Activated naive CD8-positive, alpha-beta T cell treated with anti-CD3 and anti-CD28 coated beads, Interleukin-2, amount 50 U/mL, for 24 hours (primary cell): ENCODE measurements at places on chromosomes 3 and 15.

DNA sequence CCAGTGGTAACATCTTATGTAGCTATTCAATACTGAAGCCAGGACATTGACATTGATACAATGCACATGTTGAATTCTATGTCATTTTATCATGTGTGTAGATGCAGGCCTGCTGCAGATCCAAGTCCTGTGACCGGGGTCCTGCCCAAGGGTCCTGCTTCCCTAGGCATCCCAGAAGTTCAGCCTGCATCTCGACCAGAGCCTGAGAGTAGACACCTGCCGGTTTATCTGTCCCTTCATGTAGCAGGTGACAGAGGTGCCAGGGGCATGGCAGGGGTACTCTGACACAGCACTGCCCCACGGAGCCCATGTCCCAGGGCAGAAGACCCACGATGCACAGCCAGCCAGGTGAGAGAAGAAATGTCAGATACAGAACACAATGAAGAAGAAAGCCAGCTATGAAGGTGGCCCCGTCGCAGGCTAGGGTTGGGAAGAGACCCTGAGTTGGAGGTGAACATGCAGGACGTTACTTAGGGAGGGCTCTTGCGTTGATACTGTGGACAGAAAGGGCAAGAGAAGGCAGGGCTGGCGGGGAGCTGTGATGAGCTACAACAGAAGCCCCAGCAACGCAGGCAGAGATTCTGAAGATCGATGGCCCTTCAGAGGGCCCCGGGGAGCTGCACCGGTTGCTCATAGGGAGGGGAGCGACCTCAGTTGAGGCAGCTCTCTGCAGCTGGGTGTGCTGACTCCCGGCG lies 51.0 kb downstream of the TPRA1 start:
- H3K27ac ChIP-seq = no peak overlapping the region
- H3K27me3 ChIP-seq = peaks cover 6% of the 10 kb centered on the region

GRCh38 chr15:25689592-25689991 lies 173.5 kb downstream of the ATP10A start:
- H3K4me3 ChIP-seq = no peak overlapping the region
- peaks cover 31% of the 10 kb centered on the region for H3K36me3 ChIP-seq
- H3K27ac ChIP-seq = no peak overlapping the region
- no peak for DNase-seq
- H3K27me3 ChIP-seq = no peaks in the 10 kb centered on the region

DNA sequence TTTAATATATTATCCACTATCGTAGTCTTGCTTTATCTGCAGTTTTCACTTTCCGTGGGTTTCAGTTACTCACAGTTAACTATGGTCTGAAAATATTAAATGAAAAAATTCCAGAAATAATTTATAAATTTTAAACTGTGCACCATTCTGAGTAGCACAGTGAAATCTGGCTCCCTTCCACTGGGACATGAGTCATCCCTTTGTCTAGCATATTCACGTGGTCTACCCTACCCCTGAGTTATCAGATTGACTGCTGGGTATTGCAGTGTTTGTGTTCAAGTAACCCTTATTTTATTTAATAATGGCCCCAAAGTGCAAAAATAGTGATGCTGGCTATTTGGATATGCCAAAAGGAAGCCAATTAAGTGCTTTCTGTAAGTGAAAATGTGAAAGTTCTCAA lies 539.5 kb upstream of the AGTR1 start:
- no peaks in the 10 kb centered on the region for H3K4me1 ChIP-seq
- H3K27ac ChIP-seq = no peak overlapping the region
- no peaks in the 10 kb centered on the region for H3K27me3 ChIP-seq
- no peak for DNase-seq
- H3K36me3 ChIP-seq = no peaks in the 10 kb centered on the region

- no peaks in the 10 kb centered on the region for H3K27me3 ChIP-seq
- no peak for DNase-seq
Observed at GRCh38 chr15:20657084-20657483, 115.5 kb upstream of the GOLGA6L6 start.

- no peak overlapping the region for H3K4me3 ChIP-seq
- no peaks in the 10 kb centered on the region for H3K36me3 ChIP-seq
- no peak for DNase-seq
- H3K27me3 ChIP-seq = peaks cover 4% of the 10 kb centered on the region
Observed at GRCh38 chr3:123899300-123899865, 15.3 kb upstream of the MYLK start.

- H3K27me3 ChIP-seq = peaks cover 2% of the 10 kb centered on the region
- DNase-seq = no peak
- no peaks in the 10 kb centered on the region for H3K36me3 ChIP-seq
Observed at GRCh38 chr3:61828880-61829721, 267.7 kb downstream of the PTPRG start.

GRCh38 chr15:31474059-31474868 lies 147.6 kb downstream of the KLF13 start:
- peak overlapping the region; percentile 91 for H3K27ac ChIP-seq
- peak; percentile 41 for DNase-seq
- peak overlapping the region; percentile 65 for H3K4me3 ChIP-seq
- peaks cover 13% of the 10 kb centered on the region for H3K36me3 ChIP-seq
- peaks cover 44% of the 10 kb centered on the region for H3K4me1 ChIP-seq
- no peaks in the 10 kb centered on the region for H3K27me3 ChIP-seq

GRCh38 chr15:51749307-51749706 lies 2.1 kb upstream of the TMOD2 start:
- no peaks in the 10 kb centered on the region for H3K36me3 ChIP-seq
- no peak for DNase-seq
- peaks cover 26% of the 10 kb centered on the region for H3K4me1 ChIP-seq
- no peak overlapping the region for H3K4me3 ChIP-seq

- peaks cover 42% of the 10 kb centered on the region for H3K36me3 ChIP-seq
- peaks cover 7% of the 10 kb centered on the region for H3K27me3 ChIP-seq
- H3K4me3 ChIP-seq = peak overlapping the region; percentile 91
- peak; percentile 34 for DNase-seq
Observed at GRCh38 chr3:53890726-53891475, 758 bp downstream of the SELENOK start.

- no peak overlapping the region for H3K4me3 ChIP-seq
- DNase-seq = no peak
- H3K27me3 ChIP-seq = peaks cover 3% of the 10 kb centered on the region
- H3K4me1 ChIP-seq = no peaks in the 10 kb centered on the region
- H3K27ac ChIP-seq = no peak overlapping the region
- H3K36me3 ChIP-seq = no peaks in the 10 kb centered on the region
Observed at GRCh38 chr15:23444269-23444668, 2.8 kb downstream of the GOLGA6L2 start.

- H3K27me3 ChIP-seq = peaks cover 24% of the 10 kb centered on the region
- no peak overlapping the region for H3K27ac ChIP-seq
- H3K36me3 ChIP-seq = no peaks in the 10 kb centered on the region
- H3K4me3 ChIP-seq = no peak overlapping the region
- H3K4me1 ChIP-seq = no peaks in the 10 kb centered on the region
Observed at GRCh38 chr15:66767240-66767659, 65.2 kb downstream of the SMAD6 start.

DNA sequence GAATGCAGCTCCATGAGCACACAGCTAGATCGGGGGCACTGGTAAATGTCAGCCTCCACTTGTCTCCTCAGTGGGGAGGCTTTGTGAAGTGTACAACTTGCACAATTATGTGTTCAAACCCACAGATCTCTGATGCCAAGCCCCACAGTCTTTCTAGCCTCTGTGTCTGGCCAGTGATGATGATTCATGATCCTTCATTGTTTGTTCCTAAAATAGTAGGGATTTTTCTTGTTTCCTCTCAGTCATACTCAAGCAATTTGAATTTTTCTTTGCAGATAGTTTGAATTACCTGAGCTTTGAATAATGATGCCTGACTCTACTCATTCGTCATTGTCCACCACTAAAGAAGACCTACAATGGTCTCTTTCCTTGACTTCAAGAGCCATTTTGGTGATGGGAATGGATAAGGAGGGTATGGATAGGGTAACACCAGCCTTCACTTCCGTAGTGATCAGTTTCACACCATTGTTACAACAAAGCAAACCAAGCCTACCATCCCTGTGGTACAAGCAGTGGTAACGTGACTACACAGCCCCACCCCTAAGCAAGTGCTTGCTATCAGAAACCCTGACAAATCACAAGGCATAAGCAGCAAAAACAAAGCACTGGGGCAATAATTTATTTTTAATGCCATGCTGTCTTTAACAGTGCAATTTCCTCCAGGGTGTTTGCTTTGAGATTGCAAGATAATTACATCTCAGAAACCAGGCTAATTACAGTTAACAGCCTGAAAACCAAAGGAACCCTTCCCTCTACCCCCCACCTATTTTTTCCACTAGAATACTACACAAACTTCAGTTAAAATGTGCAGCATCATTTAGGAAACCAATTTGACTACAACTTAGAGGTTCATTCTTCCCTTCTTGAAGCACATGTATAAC lies 114.1 kb upstream of the PPP2R3A start:
- H3K4me1 ChIP-seq = no peaks in the 10 kb centered on the region

GRCh38 chr15:79213650-79214049 lies 68.9 kb upstream of the ANKRD34C start:
- no peak for DNase-seq
- H3K4me1 ChIP-seq = no peaks in the 10 kb centered on the region
- peaks cover 30% of the 10 kb centered on the region for H3K27me3 ChIP-seq
- no peak overlapping the region for H3K27ac ChIP-seq
- no peak overlapping the region for H3K4me3 ChIP-seq

GRCh38 chr3:127114337-127115070 lies 78.4 kb upstream of the PRR23E start:
- DNase-seq = no peak
- H3K36me3 ChIP-seq = no peaks in the 10 kb centered on the region
- H3K27me3 ChIP-seq = peaks cover 3% of the 10 kb centered on the region
- H3K4me1 ChIP-seq = no peaks in the 10 kb centered on the region
- H3K4me3 ChIP-seq = no peak overlapping the region

- no peaks in the 10 kb centered on the region for H3K27me3 ChIP-seq
- peaks cover 18% of the 10 kb centered on the region for H3K4me1 ChIP-seq
- no peaks in the 10 kb centered on the region for H3K36me3 ChIP-seq
- peak overlapping the region; percentile 9 for H3K4me3 ChIP-seq
Observed at GRCh38 chr15:54519577-54519976, 541.3 kb downstream of the UNC13C start.

GRCh38 chr15:71043373-71043772 lies 71.9 kb upstream of the THSD4 start:
- H3K4me3 ChIP-seq = no peak overlapping the region
- no peak overlapping the region for H3K27ac ChIP-seq
- no peaks in the 10 kb centered on the region for H3K36me3 ChIP-seq
- peaks cover 7% of the 10 kb centered on the region for H3K27me3 ChIP-seq
- no peaks in the 10 kb centered on the region for H3K4me1 ChIP-seq
- no peak for DNase-seq

GRCh38 chr3:129582799-129583198 lies 23.7 kb downstream of the PLXND1 start:
- no peaks in the 10 kb centered on the region for H3K36me3 ChIP-seq
- no peaks in the 10 kb centered on the region for H3K27me3 ChIP-seq
- H3K27ac ChIP-seq = no peak overlapping the region
- peaks cover 10% of the 10 kb centered on the region for H3K4me1 ChIP-seq

DNA sequence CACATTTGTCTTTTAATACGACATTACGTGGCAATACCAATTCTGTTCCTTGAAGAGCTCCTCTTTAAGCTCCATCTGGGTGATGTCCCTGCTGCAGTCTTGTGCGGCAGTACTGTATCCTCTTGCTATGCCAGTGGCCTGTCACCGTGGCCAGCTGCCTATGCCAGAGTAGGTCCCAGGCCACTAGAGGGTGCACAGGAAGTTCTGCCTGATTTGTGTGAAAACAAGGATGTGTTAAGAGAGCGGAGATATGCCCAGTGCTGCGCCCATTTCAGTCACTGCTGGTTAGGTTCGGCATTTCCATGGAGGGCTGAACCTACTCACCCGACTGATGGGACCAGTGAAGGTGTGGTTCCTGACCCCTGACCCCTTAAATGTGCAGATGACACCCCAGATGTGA lies 25.2 kb downstream of the NIPA1 start:
- peaks cover 18% of the 10 kb centered on the region for H3K36me3 ChIP-seq
- no peak for DNase-seq
- H3K27me3 ChIP-seq = no peaks in the 10 kb centered on the region
- H3K4me3 ChIP-seq = no peak overlapping the region
- H3K27ac ChIP-seq = no peak overlapping the region

DNA sequence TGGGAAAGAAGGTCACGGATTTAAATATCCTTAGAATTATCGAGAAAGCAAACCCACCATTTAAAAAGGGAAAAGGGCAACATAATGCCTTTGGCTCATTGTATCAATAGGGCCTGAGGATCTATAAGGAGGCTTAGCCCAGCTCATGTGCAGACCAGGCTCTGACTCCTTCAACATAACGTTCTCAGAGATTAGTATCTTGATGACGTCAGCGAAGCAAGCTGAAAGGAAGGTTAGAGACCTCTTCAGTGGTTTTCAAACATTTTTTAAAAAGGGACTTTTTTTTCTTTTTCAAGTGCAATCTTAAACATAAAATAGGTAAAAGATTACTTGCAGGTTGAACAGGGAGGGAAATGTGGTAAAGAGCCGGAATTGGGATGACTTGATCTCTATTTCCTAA lies 463.9 kb upstream of the ADAMTS9 start:
- no peak for DNase-seq
- no peak overlapping the region for H3K4me3 ChIP-seq
- H3K27ac ChIP-seq = no peak overlapping the region
- no peaks in the 10 kb centered on the region for H3K36me3 ChIP-seq
- H3K27me3 ChIP-seq = no peaks in the 10 kb centered on the region
- H3K4me1 ChIP-seq = no peaks in the 10 kb centered on the region

GRCh38 chr3:146650691-146651442 lies 45.7 kb upstream of the PLSCR5 start:
- H3K36me3 ChIP-seq = no peaks in the 10 kb centered on the region
- H3K4me1 ChIP-seq = no peaks in the 10 kb centered on the region
- no peak overlapping the region for H3K27ac ChIP-seq
- H3K27me3 ChIP-seq = peaks cover 2% of the 10 kb centered on the region
- H3K4me3 ChIP-seq = no peak overlapping the region

DNA sequence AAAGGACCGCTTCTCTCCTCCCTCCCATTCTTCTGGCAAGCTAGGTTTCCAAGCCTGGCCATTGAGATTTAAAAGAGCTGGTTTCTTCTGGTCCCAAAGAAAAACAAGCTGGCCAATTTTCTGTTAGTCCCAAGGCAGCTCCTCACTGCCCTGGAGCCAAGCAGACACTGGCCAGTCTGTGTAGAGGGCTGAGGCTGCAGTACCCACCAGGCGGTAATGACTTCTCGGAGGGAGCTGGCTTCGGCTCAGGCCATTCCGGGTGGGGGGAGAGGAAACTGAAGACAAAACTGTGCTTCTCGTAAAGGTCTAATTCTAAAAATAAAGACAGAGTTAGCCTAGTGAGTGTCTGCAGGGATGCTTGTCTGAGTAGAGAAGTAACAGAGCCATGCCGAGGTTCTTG lies 78.5 kb upstream of the SMAD3 start:
- no peak overlapping the region for H3K4me3 ChIP-seq
- no peak overlapping the region for H3K27ac ChIP-seq
- peaks cover 19% of the 10 kb centered on the region for H3K27me3 ChIP-seq
- H3K4me1 ChIP-seq = no peaks in the 10 kb centered on the region
- no peak for DNase-seq

GRCh38 chr3:53024315-53024714 lies 21.6 kb downstream of the SFMBT1 start:
- no peak overlapping the region for H3K4me3 ChIP-seq
- H3K36me3 ChIP-seq = peaks cover 2% of the 10 kb centered on the region
- no peaks in the 10 kb centered on the region for H3K27me3 ChIP-seq
- H3K4me1 ChIP-seq = peaks cover 51% of the 10 kb centered on the region

- no peaks in the 10 kb centered on the region for H3K27me3 ChIP-seq
- no peak for DNase-seq
- H3K4me3 ChIP-seq = no peak overlapping the region
- H3K36me3 ChIP-seq = no peaks in the 10 kb centered on the region
Observed at GRCh38 chr3:111314181-111314873, 227.7 kb upstream of the CD96 start.

GRCh38 chr3:8519156-8519555 lies 17.5 kb downstream of the LMCD1 start:
- H3K4me1 ChIP-seq = peaks cover 1% of the 10 kb centered on the region
- no peak overlapping the region for H3K4me3 ChIP-seq
- H3K27me3 ChIP-seq = peaks cover 12% of the 10 kb centered on the region
- no peaks in the 10 kb centered on the region for H3K36me3 ChIP-seq
